Calu3 (cell line): ENCODE measurements at places on chromosomes 16 and 17.

DNA sequence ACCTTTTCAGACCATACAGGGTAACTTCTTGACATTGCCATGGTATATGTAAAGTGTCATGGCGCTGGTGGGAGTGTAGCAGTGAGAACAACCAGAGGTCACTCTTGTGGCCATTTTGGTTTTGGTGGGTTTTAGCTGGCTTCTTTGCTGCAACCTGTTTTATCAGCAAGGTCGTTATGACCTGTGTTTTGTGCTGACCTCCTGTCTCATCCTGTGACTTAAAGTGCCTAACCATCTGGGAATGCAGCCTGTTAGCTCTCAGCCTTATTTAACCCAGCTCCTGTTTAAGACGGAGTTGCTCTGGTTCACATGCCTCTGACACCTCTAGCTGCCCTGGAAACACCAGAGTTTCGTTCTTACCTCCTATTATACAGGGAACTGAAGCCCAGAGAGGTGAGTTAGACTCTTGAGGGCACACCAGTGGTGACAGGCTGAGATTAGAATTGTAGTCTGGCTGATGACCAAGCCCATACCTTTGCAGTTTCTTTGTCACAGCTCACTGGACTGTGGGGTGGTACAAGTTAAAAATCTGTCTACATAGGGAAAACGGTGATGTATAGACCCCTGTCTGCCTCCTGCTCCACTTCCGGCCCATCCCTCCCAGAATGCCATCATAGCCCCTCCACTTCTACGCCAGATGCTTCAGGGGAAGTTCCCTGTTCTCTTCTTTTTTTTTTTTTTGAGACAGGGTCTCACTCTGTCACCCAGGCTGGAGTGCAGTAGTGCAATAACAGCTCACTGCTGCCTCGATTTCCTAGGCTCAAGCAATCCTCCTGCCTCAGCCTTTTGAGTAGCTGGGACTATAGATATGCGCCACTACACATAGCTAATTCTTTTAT, 21.0 kb downstream of the KSR1 start:
- no peak for DNase-seq

DNA sequence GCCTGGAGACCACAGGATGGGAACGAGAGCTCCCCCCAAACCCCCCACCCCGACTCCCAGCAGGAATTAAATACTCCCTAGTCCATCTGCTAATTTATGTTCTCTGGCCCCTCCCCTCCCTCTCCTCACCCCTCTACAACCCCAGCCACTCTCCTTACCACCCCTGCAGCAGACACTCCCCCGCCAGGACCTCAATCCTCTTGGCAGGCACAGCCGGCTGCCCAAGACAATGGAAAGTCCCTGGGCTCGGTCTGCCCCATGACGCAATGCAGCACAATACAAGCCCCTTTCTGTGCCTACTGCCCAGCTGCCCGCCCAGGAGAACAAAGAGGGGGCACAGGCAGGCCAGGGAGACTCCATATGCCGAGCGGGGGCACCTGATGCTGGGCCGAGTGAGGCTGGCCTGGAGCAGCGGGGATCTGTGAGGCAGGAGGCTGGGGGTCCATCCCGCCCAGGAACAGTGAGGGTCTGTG, 30.3 kb upstream of the CDC42EP4 start:
- DNase-seq: peak; percentile 87

- no peak for DNase-seq
These were observed 18.5 kb downstream of the SEC14L5 start for GRCh38 chr16:4976611-4977145.

- no peak for DNase-seq
These were observed 69.4 kb upstream of the NKD1 start for GRCh38 chr16:50478773-50479149.
